ENCODE measurements at places on chromosomes 13 and 19.

- DNase-seq, result no peak
These were observed 84.4 kb downstream of the FAM216B start for GRCh38 chr13:42865768-42866102.

DNA sequence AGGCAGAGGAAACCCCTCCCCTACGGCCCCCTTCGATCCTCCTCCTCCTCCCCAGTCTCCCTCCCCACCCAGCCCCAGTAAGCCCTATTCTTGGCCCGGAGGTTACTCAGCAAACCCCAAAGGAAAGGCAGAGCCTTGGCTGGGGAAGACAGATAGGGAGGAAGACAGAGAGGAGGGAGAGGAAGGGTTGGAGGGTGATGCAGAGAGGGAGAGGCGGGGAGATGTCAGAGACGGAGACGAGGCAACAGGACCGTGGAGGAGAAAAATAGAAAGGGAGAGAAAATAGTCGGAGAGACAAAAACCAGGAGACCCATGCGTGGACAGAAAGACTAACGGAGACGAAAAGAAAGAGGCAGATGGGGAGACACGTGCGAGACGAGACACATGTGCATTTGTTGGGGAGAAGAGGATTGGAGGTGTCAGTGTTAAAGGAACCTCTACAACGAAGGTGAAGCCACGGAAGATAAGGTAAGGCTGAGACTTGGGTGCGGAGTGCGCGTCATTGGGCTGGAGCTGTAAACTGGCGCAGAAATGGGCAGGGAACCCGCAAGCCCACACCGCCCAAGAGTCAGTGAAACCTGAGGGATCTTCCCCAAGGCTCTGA, 2.9 kb downstream of the TGFB1 start:
- no peak for DNase-seq

DNA sequence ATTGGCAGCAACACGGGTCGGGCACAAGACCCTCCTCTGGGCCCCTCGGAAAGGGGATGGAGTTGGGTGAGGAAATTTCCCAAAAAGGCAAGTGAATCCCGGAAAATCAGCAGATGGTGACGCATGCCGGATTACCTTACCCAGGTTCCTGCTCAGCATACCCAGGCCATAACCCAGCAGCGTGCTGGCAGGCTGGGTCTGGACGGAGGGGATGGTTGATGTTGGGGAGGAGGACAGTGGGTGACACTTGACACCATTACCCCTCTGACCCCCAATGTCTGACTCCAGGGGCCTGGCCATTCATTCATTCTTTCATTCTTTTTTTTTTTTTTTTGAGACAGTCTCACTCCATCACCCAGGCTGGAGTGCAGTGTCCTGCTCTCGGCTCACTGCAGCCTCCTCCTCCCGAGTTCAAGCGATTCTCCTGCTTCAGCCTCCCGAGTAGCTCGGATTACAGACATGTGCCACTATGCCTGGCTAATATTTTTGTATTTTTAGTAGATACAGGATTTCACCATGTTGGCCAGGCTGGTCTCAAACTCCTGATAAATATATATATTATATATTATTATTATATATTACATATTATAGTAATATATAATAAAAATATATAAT, 799 bp downstream of the PVR start:
- no peak for DNase-seq

DNA sequence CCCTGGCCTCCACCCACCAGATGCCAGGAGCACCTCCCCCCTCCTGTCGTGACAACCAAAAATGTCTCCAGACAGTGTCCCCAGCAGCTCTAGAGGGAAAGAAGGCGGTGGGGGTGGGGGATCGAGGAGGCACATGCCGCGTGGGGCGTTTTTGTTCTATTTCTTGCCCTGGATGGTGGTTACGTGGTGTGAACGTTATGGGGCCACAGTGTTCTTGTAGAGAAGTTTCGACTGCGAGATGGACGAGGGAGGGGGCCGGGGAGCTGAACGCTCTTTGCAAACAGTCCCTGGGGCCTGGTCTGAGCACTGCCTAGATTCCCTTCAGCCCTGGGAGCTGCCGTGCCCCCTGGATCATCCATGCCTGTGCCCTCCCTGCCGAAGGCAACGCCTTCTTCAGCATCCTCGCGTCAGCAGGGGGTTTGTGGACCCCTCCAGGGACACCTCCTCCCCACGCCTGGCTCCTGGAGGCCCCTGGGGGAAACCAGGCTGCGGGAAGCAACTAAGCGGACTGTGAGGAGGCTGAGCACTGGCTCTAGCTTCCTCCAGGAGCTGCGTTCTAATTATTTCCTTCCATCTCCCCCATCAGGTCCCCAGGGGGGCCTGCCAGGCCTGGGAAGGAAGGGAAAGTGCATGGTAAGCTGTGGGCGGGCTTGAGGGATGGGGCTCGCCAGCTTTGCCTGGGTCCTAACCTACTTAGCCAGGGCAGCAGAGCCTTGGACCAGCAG, 131.5 kb downstream of the IER2 start:
- DNase-seq, result no peak

DNA sequence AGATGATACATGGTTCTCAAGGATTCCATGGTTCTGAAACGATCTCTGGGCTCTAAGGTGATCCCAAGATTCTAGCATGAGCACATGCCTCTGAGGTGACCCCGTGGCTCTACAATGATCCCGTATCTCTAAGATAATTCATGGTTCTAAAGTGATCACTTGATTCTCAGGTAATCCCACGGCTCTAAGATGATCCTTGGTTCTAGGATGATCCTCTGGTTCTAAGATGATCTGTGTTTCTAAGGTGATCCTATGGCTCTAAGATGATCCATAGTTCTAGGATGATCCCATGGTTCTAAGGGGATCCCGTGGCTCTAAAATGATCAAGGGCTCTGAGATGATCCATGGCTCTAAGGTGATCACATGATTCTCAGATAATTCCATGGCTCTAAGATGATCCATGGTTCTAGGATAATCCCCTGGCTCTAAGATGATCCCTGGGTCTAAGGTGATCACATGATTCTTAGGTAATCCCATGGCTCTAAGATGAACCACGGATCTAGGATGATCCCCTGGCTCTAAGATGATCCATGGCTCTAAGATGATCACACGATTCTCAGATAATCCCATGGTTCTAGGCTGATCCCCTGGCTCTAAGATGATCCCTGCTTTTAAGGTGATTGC, 21.3 kb downstream of the NUMBL start:
- no peak for DNase-seq

DNA sequence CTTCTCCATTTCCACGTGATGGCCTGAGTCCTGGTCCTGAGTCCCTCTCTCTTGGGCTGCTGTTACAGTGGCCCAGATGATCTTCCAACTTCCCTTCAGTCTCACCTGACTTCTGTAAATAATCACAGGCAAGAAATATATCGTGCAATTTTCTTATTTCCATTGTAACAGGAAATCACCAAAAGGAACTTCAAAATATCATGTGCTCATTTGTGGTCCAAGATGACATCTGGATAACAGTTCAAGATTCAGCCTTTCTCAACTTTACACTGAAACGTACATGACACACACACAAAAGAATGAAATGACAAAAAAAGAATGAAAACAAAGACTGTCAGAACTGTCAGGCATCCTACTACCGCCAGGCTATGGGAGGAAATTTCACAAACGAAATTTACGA, 22.0 kb upstream of the RAP2A start:
- no peak for DNase-seq

GRCh38 chr13:25178070-25178469, 6.0 kb upstream of the AMER2 start:
- no peak for DNase-seq

- DNase-seq, result no peak
These were observed 1373.6 kb upstream of the SPRY2 start for GRCh38 chr13:81714513-81714912.
